ENCODE measurements at places on chromosomes 1 and 21. TPM values are rescaled to one million over a fixed set of nuclear protein-coding genes. Genes with fewer than 3 reads are reported as not detected.

DNA sequence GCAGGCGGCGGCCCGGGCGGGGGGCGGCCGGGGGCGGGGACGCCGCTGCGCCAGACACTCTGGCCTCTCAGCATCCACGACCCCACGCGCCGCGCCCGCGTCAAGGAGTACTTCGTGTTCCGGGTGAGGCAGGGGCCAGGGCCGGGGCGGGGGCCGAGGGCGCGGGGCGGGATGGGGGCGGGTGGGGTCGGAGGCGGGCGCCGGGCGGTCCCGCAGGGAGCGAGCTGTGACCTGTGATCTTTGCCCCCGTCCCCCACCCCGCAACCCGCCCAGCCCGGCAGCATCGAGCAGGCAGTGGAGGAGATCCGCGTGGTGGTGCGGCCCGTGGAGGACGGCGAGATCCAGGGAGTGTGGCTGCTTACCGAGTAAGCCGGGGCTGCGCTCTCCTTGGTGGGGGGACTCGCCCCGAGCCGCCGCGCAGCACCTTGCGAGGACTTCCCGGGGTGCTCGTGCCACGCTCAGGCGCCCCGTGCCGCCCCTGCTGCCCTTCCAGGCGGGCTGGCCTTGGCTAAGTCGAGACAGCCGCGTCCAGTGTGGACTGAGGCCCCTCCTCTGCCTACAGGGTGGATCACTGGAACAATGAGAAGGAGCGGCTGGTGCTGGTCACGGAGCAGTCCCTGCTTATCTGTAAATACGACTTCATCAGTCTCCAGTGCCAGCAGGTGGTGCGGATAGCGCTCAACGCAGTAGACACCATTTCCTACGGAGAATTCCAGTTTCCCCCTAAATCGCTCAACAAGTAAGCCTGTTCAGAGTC lies 514 bp downstream of the TPRG1L start:
- DNase-seq, result no peak

TFB2M gene
- polyA plus RNA-seq, result 12.9 TPM

- no peak for DNase-seq
These were observed 4.2 kb downstream of the ADORA3 start for GRCh38 chr1:111499026-111499785.

DNA sequence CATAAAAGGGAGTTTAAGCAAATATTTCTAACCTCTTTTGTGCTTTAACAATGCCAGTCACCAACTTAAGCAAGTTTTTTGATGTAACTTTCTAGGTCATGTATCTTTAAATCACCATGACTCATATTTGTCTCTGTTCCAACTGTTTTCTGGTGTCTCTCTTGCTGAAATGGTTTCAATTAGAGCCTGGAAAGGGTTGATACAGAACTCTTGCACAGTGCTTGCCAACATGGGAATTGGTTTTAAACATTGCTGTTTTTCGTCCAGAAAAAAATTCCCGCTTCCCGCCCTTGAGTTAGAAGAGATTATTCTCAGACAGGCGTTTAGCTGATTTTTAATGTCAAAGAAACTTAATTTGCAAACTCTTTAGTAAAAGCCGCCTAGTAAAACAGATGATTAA lies 46.4 kb upstream of the SLC22A15 start:
- peak; percentile 55 for DNase-seq

LCE3D gene
- polyA plus RNA-seq, result not detected

DNA sequence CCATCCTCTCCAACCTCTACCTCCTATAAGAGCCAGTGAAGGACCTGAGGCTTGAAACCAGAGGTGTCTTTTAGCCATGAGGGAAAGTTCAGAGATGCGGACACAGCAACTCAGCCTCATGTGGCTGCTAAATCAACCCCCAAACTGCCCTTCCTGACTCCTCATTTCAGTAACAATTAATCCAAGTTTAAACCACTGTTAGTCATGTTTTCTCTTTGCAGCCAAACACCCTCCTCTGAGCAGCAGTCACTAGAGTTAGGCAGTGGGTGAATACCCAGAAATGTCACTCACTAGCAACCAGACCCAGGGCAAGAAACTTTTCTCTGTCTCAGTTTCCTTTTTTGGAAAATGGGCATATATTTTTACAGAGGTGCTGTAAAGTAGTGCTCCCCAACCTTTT lies 71.2 kb downstream of the KCNJ15 start:
- DNase-seq, result no peak

DNA sequence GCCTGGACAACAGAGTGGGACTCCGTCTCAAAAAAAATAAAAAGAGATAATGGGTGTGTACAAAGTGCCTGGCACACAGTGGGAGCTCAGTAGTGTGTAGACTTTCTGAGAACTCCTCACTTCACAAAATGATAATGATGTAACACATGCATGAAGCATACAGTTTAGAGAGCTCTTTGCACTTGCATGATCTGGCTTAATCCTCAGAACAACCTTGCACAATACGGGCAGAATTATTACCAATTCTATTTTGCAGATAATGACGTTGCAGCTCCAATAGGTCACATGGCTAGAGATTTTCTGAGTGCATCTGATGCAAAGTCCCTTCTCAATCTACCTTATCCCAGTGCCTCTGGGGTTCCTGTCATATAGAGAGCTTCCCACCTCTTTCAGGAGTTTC lies 71.4 kb downstream of the CD247 start:
- no peak for DNase-seq

- DNase-seq, result no peak
These were observed 60.0 kb downstream of the NRIP1 start for GRCh38 chr21:15004721-15005370.

DNA sequence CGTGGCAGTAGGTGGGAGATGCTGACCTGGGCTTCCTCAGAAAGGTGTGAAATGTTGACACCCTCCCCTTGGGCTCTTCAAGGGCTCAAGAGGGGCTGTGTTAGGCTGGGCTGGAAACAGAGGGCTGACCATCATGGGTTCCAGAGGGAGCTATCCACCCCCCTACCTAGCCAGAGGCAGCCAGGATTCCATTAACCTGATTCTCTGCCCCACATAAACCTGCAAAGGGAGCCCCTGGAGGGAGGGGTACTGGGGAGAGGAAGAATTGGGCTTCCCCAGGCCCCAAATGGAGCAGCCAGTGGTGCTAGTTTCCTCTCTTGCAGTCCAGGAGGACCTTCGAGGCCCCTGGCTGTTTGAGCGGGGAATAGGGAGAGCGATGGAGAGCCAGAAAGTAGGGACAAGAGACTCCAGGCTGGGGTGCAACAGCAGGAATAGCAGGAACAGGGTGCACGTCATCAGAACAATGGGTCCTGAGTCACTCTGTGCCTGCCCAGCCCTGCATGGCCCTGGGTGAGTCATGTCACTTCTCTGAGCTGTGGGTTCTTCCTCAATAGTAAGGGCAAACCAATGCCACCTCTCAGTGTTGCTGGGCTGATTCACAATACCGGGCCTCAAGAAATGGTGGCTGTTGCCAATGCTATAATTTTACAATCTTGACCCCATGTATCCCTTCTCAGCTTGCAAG lies 121.2 kb downstream of the EPHB2 start:
- no peak for DNase-seq

HRNR gene
- 0.09 TPM for polyA plus RNA-seq

GRCh38 chr1:43545695-43546387 lies 15.2 kb downstream of the PTPRF start:
- no peak for DNase-seq

DNA sequence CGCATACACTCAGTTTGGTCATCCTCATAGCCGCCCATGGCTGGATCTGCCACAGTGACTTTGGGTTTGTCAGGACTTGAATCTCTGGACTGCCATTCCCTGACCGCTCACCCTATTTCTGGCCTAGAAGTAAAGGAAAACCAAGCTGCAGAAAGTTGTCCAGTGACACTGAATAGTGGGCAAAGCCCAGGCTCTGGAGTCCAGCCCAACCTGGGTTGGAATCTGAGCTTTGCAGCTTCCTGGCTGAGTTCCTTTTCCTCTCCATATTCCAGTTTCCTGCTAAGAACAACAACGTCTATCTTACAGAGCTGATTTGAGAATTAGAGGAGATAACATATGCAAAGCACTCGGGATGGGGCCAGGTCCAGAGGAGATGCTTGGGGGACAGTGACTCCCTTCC lies 15.6 kb upstream of the EIF4G3 start:
- DNase-seq, result no peak

DNA sequence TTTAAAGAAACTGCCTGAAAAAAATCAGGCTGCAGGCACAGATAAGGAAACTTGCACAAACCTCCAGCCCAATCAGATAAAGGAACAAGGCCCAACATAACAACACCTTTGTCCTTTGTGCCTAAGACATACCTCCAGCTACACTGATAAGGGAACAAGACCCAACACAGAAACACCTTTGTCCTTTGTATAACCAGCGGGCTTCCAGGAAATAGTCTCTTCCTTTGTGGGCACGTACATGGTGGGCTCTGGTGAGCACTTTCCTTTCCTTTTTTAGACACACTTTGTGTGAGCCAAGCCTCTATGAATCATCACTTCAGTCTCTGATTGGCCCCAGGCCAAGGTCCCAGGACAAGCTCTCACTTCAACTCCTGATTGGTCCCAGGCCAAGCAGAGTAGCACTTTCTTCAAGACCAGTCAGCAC lies 23.6 kb downstream of the ZNF670 start:
- DNase-seq, result no peak

GRCh38 chr1:109263597-109264378 lies 14.4 kb downstream of the CELSR2 start:
- peak; percentile 77 for DNase-seq

DNA sequence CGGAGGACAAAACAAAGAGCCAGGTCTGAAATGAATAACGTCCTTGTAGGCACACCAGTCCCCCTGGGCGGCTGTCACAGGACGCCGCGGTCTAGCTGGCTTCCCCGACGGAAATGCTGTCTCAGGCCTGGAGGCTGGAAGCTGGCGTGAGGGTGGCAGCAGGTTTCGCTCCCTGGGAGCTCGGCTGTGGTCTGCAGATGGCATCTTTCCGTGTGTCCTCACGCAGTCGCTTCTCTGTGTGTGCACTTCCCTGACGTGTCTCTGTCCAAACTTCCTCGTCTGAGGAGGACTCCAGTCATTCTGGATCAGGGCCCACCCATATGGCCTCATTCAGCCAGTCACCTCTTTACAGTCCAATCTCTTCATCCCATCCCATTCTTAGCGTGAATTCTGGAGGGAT lies 14.2 kb downstream of the TNFRSF14 start:
- no peak for DNase-seq

NHLH1 gene
- 1.5 TPM for polyA plus RNA-seq

SPATC1L gene
- 8.2 TPM for polyA plus RNA-seq

ITLN1 gene
- not detected for polyA plus RNA-seq

DNA sequence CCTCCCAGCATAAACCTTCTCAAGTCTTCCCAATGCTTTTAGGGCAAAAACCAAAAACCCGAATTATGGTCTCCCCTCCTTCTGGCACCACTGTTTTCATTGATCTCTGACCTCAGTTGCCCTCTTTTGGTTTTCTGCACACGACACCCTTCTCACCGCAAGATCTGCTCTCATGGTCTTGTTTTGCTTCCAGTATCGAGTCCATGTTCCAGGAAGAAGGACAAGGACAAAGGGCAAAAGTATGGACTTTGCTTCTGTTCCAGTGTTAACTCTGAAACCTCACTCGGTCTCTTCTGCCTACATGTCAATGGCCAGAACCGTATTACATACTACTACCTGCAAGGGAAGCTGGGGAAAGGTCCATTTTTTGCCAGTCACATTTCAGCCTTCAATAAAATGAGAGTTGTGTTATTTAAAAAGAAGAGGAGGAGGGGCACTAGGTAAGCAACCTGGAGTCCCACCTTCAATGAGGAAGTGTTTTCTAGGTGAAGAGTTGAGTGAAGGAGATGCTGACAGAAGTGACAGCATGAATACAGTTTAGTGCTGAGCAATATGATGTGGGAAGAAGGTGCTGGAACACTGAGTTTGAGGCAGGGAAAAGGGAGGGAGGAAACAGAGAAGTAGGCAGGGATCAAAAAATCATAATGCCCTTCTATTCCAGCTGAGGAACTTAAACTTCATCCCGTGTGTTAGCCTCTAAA lies 183.4 kb downstream of the FGGY start:
- no peak for DNase-seq

CHI3L2 gene
- not detected for polyA plus RNA-seq

DNA sequence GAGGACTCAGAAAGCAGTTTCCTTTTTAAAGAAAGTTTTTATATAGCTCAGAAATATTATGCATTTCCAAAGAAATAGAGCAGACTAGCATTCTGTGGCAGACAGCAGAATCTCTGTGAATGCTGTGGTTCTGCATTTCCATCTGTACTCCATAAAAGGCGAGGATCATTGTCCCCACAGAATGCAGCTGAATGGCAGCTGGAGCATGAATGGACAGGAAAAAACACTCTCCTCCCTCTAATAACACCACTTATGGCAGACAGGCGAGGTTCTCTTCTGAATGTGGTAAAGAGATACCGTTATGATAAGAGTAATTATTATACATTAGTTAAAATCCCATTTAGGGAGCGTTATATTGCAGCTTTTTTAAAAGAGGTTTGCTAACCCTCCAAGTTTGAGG lies 81.4 kb upstream of the WLS start:
- no peak for DNase-seq

DNA sequence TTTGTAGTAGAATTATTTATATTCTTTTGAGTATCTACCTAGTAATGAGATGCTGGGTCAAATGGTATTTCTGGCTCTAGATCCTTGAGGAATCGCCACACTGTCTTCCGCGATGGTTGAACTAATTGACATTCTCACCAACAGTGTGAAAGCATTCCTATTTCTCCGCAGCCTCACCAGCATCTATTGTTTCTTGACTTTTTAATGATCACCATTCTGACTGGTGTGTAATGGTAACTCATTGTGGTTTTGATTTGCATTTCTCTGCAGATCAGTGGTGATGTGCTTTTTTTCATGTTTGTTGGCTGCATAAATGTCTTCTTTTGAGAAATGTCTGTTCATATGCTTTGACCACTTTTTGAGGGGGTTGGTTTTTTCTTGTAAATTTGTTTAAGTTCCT lies 15.3 kb upstream of the IL23R start:
- no peak for DNase-seq

PTPN22 gene
- polyA plus RNA-seq, result 0.26 TPM

DNA sequence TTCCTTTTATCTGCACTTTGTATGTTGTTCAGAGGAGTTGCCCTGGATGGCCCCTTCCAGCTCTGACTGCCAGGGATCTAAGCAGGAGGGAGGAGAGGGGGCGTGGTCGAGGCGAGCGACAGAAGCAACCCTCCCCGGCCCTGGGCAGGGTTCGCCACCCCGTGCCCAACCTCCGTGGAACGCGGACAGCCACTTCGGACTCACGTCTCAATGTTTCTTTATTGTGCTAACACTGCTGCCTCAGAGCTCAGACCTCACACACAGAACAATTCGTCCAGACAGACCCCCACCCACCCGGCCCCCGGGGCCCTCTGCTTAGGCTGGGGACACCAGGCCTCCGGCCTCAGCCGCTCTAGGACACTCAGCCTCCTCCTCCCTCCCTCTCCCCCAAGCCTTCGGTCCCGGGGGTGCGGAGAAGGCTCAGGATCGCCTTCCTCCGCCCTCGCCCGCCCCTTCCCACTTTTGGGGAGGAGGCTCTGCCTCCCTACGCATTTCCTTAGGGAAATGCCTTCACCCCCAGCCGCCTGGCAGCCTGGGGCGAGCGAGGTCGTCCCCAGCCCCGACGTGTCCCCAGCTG lies 8.3 kb downstream of the VSIG8 start:
- DNase-seq, result peak; percentile 65

DNA sequence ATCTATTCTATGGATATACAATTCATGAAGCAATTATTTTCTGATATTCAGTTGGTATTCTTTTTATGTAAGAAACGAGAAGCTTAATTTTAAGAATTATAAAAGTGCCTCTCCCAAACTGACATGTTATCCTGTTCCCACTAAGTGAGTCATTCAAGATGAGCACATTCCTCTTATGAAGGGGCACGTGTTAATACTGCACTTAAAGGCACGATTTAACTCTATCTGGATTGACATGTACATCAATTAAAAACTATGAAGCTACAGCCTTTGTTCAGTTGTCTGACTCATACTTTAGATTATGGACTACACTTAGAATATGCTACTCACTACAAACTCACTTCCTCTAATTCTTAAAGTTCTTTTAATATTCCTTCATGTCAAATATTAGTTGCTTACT lies 111.6 kb downstream of the CYYR1 start:
- DNase-seq, result no peak
